GM23248 (cell line): ENCODE measurements at places on chromosomes 3 and 15.

GRCh38 chr3:11948331-11948730 is 55.9 kb upstream of the SYN2 start:
- DNase-seq, result no peak

DNA sequence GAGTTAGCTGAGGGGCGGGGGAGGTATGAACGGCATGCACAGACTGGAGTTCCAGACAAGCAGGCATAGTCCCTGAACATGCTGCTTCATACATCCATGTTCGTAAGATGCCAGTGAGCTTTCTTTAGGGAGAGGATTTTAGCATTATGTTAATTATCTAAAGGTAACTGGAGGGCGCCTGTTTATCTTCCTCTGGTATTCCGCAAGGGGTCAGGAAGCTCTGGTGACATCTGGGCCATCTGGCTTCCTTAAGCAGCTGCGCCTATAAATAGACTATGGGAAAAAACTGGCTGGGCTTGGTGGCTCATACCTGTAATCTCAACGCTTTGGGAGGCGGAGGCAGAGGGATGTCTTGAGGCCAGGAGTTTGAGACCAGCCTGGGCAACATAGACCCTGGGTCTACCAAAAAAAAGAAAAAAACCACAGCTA is 1.5 kb upstream of the FBXO22 start:
- DNase-seq, result no peak

DNA sequence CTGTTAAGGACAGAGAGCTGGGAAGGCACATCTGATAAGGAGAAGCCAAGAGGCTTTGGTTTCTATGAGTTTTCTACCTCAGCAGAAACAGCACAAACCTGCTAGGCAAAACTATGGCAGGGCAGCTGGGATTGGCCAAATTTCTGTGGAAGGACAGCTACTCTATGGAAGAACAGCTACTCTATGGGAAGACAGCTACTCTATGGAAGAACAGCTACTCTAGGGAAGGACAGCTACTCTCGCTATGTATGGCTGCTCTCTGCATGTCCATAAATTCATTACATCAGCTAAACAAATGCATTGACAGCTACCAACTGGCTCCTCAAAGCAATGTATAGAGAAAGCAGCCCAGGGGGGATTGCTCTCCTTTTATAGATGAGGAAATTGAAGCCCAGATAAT is 24.8 kb downstream of the MASP1 start:
- DNase-seq, result no peak

DNA sequence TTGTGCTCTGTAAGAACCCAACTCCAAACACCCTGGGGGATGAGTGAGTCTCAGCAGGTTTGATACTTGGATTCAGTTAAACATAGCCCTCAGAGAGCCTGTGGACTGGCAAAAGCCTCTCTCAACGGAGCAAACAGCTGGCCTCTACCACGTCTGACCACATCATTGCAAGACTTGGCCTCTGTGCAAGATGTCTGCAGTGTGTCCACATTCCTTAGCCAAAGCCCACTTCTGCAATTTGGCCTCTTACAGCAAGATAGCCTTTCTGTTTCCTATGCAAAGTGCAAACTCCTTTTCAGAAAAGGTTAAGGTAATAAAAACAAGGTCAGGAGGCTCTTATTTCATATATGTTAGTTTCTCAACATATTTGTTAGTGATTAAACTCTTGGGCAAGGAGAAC is 27.9 kb downstream of the FBN1 start:
- peak; percentile 75 for DNase-seq

GRCh38 chr3:165378761-165379160 is 182.6 kb upstream of the SLITRK3 start:
- DNase-seq, result no peak

GRCh38 chr3:65871305-65872141 is 167.2 kb downstream of the MAGI1 start:
- no peak for DNase-seq

DNA sequence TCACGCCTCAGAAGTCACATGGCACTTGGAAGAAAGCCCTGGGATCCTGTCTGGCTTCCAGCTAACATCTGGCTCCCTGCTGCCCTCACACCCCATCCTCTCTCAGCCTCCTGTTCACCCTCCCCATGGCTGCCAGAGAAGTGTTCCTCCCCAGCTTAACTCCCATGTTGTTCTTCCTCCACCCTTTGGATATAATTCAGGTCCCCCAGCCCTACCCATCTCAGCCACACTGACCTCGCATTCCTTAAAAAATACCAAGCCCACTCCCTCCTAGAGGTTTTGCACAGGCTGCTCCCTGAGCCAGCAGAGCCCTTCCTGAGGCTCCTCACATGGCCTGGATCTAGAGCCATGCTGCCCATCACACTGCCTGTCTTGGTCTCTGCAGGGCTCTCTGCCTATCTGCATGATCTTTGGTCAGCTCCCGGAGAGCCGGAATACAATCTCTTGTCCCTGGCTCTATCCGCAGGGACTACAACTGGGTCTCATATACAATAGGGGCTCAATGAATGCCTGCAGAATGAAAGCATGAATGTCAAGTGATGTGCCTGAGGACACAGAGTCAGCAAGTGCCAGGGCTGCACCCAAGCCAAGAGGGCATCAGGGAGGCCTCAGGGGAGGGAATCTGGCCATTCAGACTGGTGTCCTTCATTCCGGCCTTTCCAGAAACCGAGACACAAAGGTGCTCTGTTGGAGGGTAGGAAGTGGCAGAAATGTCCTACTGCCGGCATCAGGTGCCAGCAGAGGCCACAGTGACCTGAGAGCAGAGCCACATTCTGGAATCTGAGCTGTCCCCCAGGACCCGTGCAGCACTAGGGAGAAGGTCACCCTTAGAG is 3.8 kb upstream of the TKT start:
- no peak for DNase-seq

- no peak for DNase-seq
Measured at GRCh38 chr3:23484386-23484785, 281.3 kb downstream of the UBE2E2 start.
